Skeletal muscle cell (primary cell): ENCODE measurements at places on chromosomes 2 and 18.
A peak's percentile ranks its signal among the peaks of the same experiment; 100 is the strongest.

- DNase-seq = no peak
Measured at GRCh38 chr2:98518101-98518500, 73.4 kb downstream of the INPP4A start.

- no peak for DNase-seq
Measured at GRCh38 chr2:238910751-238911351, 63.0 kb downstream of the TWIST2 start.

- no peak for DNase-seq
Measured at GRCh38 chr2:184920451-184920965, 322.2 kb downstream of the ZNF804A start.

DNA sequence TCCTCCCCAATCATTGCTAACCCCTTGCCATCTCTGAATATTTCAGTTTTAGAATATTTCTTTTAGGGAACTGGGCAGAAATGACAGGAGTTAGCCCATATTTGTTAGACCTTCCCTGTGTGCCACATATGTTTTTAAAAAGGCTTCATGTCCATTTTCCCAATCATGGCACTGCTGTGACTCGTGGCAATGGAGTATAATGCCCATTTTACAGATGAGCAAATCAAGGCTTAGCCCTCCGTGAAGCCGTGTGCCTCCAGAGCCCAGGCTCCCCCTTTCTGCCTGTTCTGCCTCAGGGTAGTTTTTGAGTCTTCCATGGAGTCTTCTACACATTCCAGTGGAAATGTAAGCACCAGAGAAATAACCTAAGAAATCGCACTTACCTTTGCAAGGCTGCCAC is 130.1 kb downstream of the KCTD1 start:
- DNase-seq = no peak

GRCh38 chr2:49943944-49944778 is 789.8 kb upstream of the FSHR start:
- no peak for DNase-seq

DNA sequence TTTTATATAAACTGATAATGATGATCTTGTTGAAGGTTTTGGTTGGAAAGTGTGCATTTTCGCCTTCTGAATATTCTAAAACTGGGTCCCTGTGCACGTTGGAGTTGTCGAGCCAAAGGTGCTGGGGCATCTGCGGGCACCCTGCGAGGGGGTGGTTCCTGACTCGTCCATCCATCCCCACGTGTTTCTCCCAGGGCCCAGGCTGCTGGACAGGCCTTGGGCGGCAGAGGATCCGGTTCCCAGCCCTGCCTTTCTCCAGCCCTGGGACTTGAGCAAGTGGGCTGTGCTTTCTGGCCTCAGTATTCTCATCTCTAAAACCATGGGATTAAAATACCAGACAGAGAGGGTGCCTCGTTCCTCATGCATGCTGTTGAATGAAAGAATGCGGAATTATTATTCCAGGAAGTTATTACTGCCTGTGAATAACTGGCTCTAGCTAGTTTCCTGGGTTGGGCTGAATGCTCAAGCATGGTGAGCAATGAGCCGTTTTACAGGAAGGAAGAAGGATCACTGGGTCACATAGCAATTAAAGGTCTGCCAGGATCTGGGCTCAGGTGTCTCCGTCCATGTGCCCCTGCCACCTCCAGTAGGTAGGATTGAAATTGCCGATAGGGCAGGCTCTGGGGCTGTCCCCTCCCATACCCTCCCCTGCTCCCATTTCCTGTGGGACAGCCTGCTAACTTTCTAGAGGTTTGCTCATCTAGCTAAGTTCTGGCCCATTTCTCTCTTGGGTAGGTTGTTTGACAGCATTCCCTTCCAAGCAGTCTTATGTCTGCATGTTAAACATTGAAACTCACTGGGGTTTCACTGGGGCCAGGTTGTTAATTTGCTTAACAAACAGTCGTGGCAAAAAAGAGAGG is 77.2 kb upstream of the HS6ST1 start:
- DNase-seq = no peak

- peak; percentile 77 for DNase-seq
Measured at GRCh38 chr2:227388537-227389011, 825 bp upstream of the SCYGR1 start.
